ENCODE measurements at places on chromosomes 3 and 15.
A peak's percentile ranks its signal among the peaks of the same experiment; 100 is the strongest.

GRCh38 chr3:71135373-71136088, 448.0 kb downstream of the FOXP1 start:
- DNase-seq, result no peak

DNA sequence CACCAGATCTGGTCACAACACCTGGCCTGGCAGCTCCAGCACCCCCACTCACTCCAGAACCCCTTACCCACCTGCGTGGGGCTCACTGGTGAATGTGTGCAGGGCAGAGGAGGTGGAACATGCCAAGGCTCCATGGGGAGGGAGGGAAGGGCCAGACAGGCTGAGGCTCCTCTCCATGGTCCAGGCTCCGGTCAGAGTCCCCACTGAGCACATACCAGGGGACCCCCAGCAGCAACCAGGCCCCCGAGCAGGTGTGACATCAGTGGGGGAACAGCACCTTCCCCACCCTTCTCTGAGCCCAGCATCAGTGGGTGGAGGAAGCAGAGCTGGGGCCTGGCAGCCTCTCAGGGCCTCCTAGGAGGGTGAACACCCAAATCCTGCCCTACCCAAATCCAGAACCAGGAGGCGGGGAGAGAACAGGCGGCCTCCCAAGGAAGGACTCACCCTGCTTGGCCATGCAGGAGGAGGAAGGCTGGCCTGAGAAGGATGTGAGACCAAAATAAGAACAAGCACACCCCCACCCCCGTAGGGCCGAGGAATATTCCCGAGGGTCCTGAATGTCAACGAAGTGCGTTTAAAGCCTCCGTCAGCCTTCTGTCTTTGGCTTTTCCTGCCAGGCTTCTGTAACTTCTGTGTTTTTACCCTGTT, 1.1 kb upstream of the GP9 start:
- no peak for DNase-seq

DNA sequence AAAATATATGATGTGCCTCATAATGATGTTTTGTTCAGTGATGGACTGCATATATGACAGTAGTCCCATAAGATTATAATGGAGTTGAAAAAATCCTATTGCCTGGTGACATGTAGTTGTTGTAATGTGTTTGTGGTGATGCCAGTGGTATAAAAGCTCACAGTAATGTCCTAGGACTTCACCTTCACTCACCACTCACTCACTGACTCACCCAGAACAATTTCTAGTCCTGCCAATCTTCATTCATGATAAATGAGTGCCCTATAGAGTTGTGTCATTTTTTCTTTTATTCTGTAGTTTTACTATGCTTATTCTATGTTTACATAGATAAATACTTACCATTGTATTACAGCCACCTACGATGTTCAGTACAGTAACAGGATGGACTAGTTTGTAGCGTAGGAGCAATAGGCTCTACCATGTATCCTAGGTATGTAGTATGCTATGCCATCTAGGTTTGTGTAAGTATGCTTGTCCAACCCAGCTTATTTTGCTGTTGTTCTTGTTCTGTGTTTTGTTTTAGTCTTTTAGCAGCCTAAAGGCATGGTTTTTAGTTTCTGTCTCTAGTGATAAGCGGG, 88.5 kb upstream of the LRRFIP2 start:
- DNase-seq, result no peak

GRCh38 chr3:5653426-5654143, 466.1 kb downstream of the EDEM1 start:
- no peak for DNase-seq

GRCh38 chr3:46372492-46373359, 2.0 kb downstream of the CCR5 start:
- peak; percentile 43 for DNase-seq

DNA sequence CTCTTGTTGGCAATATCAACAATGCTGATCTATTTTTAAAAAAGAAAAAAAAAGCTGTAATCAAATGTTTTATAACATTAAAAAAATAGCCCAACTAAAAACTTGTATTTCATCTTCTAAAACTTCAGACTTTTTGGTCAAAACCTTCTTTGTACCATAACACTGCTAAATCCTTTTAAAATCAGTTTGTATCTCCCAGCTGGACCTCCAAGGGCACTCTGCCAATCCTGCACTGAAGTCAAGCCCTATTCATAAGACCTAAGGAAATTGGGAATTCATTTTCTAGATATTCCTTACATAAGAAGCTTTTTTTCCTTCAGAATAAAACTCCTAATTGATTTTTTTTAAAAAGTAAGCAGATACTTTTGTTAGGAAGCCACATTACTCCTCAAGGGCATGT, 38.2 kb upstream of the HCLS1 start:
- no peak for DNase-seq

Measured in GDM1 (cell line).